WTC11 (cell line): ENCODE measurements at places on chromosomes 2 and 18.

DNA sequence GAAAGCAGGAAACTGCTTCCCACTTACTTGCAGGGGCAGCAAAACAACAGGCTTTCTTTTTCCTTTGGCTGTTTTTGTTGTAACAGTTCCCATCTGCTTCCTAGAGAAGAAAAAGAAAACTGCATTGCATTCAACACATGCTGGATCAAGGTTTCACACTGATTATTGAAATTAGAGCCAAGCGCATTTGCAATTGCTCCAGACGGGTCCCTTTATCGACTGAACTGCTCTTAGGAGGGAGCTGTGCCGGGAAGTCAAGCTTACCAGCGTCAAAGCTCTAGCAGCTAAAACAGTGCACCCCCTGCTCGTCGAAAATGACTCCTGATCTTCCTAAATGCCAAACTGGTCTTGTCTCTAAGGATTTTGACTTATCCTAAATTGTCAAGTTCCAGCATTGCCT lies 164.0 kb upstream of the SESTD1 start:
- peak overlapping the region; percentile 53 for H3K27ac ChIP-seq
- no peaks in the 10 kb centered on the region for H3K27me3 ChIP-seq

DNA sequence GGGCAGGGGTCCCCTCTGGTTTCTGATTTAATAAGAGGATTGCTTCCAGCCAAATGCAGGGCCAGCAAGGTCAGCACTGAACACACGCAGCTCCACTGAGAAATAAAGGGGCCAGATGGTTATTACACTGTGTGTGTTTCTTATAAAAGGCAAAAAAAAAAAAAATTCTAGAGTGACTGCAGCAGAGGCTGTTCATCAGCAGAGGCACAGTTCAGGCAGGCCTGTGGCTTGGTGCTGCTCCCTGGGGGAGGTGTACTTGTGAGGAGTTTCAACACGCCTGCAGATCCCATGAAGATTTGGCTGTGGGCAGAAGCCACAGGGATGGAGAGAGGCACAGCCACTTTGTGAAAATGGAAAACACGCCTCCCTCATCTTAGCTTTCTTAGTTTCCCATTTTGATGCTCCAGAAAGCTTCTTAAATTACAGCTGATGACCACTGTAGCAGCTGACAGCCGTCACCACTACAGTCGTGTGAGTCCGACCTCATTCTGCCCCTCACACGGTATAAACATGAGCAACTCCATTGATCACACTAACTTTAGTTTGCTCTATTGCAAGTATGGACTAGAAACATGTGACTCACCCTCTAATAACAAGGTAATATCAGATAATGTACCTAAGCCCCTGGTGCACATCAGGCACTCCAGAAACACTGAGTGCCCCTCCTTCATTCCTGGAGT lies 726.5 kb upstream of the RAB6C start:
- DNase-seq, result no peak
- H3K36me3 ChIP-seq, result no peaks in the 10 kb centered on the region
- H3K4me1 ChIP-seq, result peaks cover 4% of the 10 kb centered on the region
- no peak overlapping the region for H3K27ac ChIP-seq
- H3K27me3 ChIP-seq, result peaks cover 2% of the 10 kb centered on the region
- H3K4me3 ChIP-seq, result no peak overlapping the region

- H3K27me3 ChIP-seq, result no peaks in the 10 kb centered on the region; the same call in 1 of the 2 replicates
- H3K36me3 ChIP-seq, result peaks cover 13% of the 10 kb centered on the region
- H3K4me3 ChIP-seq, result no peak overlapping the region
- no peak for DNase-seq
Measured at GRCh38 chr2:124450481-124450880, 425.4 kb downstream of the CNTNAP5 start.

DNA sequence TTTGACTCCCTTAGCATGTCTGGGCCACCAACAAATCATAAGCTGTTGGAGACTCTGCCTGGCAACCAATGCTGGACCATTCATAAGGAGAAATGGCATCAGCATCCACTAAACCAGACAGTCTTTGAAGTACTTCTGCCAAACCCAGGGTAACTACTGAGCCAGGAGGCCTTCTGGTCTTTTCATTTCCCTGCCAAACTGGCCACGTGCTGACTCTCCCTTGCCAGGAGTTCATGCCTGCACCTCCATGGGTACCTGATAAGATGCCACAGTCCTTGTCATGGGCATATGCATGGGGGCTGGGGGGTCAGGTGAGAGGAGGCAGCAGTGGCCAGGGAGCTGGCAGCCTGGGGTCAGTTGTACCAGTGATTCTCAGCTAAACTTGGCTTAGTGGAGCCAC lies 34.2 kb upstream of the DAPL1 start:
- H3K36me3 ChIP-seq, result peaks cover 4% of the 10 kb centered on the region; the same call in 1 of the 2 replicates
- H3K27ac ChIP-seq, result no peak overlapping the region
- no peak overlapping the region for H3K4me3 ChIP-seq
- no peaks in the 10 kb centered on the region; the same call in 1 of the 2 replicates for H3K27me3 ChIP-seq
